Large intestine (tissue), 12 donors: ENCODE measurements at places on chromosomes 2 and 18.

DNA sequence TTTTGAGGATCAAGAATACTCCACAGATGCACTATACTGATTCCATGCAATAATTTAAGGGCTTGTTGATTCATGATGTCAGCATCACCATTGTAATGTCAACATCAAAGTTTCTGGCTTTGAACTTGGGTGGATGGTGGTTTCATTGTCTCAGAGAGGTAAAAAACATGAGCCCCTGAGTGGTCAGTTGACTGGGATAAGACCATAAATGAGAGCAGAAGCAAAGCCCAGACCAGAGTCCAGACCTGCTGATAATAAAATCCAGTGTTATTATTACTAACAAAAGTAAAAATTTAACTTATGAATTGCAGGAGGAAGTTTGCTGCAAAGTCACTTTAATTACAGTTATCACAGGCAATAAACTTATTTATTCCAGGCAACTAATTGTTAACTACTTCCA, 358.2 kb downstream of the GALNT13 start:
- peak; percentile 60 for DNase-seq

DNA sequence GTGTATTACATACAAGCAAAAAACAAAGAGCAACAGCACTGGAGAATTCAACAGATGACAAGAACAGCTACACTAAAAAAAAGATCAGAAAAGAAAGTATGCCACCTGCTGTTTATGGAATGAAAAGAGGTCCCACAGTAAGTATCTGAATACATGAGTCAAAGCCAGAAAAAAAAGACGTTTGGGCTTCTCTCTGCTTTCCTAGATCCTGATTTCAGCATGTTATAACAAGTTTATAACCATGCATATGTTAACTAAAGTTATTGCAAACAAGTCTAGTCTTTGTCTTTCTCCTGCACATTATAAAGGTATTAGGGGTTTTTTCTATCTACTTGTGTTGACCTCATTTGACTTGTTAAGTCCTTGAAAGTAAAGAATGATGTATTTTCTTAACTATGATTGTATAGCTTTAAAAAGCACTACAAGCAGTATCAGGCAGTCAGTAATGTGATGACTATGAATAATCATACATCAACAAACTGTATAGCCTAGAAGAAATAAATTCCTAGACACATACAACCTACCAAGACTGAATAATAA, 108.5 kb upstream of the COL5A2 start:
- no peak for DNase-seq

DNA sequence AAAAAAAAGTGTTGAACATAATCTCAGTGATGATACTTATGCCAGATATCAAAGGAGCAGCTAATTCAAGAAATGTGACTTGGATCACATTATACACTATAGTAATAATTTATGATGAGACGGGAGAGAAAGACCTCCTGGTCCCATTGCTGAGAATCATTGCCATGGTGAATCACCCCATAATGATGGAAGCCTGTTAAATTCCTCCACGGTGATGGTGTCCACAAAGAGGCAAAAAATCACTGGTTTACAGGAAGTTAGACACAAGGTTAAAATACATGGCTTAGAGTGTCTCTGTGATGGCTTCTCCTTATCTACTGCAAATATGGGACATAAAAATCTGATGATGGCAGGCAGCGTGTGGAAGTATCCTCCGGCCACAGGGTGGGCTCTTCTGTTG, 210.0 kb downstream of the CDH2 start:
- no peak for DNase-seq

DNA sequence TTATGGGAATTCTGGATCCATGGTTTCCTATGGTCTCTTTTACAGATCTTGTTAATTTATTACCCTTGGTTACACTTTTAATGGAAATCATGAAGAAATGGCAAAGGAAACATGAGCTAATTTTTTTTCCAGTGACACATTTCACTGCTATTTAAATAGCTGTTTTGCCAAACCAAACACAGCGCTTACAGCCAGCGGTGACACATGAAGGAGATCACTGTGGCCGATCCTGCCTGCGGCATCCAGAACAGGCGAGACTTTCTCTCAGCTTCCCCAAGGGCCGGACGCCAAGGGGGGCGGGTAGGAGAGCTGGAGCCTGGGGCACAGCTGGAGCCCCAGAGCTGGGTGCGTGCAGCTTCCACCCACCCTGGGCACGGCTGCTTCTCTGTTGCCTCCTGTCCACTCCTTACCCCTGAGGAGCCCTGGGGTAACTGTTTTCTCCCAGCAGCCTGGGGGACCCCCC, 81.4 kb upstream of the PKDCC start:
- DNase-seq = no peak

- DNase-seq = no peak
Measured at GRCh38 chr2:120579916-120580685, 155.6 kb upstream of the GLI2 start.

GRCh38 chr18:9048236-9048635, 54.3 kb upstream of the NDUFV2 start:
- no peak for DNase-seq

DNA sequence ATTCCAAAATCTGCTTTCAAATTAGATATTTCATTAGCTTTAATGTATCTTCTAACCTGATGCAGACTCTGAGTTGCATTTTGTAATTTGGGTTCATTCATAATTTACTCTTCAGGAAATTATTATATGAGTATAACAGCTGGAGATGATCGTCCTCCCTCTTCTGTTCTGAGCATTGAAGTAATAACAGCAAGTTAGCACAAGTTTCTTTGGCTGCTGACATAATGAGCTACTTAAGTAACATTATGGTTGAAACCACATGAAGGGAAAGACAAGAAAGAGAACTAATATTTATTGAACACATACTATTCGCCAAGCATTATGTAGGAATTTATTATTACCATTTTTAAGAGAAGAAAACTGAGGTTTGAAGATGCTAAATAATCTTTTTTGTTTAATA, 75.1 kb downstream of the CPO start:
- DNase-seq = no peak

DNA sequence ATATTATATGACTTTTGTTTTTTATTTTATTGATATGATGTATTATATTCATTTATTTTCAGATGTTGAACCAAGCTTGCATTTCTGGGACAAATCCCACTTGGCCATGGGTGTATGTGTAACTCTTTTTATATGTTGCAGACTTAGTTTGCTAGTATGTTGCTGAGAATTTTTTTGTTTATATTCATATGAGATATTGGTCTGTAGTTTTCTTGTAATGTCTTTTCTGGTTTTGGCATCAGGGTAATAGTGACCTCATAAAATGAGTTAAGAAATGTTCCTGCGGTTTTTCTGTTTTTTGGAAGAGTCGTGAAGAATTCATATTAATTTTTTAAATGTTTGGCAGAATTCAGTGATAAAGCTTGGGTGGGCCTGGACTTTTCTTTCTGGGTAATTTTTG, 88.7 kb downstream of the ASB1 start:
- no peak for DNase-seq

DNA sequence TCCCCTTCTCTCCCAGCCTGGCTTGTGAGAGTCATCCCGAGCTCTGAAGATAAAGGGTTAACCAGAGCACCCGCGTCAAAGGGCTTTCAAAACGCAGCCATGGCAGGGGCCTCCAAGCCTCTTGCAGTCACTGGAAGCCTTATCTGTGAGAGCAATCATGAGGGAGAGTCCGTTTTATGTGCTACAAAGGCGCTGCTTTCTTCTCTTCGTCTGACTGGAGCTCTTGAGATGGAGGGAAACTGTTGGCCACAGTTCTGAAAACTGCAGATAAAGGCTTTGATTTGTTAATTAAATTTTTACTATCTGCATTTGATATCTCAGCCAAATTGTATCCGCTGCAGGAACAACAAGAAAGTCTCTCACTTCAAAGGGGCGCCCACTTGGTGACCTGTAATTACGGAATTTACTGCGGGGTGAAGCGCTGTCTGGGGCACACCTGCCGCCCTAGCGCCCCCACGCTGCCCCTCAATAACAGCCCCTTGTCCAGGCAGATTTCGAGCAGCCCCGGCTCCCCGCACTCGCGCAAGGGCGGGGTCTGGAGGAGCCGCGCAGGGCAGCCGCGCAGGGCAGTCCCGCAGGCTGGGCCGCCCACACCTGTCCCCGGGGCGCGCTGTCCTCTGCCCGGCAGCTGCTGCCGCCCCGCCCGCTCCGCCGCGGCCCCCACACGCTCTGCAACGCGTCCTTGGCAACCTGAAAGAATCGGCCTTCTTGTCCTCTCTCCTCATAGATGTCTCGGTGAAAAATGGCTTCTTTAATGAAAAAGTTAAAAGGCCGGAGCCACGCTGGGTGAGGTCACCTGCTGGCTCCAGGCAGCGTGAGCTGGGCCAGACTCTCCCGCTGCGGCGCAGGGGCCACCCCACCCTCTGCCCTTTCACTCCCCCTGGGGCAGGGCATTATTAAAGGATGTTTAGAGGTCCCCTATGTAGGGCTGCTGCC, 217.9 kb downstream of the VAPA start:
- peak; percentile 22 for DNase-seq
